Lower leg skin (tissue), 4 donors: ENCODE measurements at places on chromosomes 12 and 14. TPM values are rescaled to one million over a fixed set of nuclear protein-coding genes. Genes with fewer than 3 reads are reported as not detected.

Gene DNAH10
- total RNA-seq, result 0.27 TPM

Gene ASPG
- 12.1 TPM for total RNA-seq

Gene ADCY6
- total RNA-seq, result 17.2 TPM

Gene RDH12
- 102 TPM for total RNA-seq

Gene PLCZ1
- total RNA-seq, result not detected
